ENCODE measurements at places on chromosomes 7 and 10.

DNA sequence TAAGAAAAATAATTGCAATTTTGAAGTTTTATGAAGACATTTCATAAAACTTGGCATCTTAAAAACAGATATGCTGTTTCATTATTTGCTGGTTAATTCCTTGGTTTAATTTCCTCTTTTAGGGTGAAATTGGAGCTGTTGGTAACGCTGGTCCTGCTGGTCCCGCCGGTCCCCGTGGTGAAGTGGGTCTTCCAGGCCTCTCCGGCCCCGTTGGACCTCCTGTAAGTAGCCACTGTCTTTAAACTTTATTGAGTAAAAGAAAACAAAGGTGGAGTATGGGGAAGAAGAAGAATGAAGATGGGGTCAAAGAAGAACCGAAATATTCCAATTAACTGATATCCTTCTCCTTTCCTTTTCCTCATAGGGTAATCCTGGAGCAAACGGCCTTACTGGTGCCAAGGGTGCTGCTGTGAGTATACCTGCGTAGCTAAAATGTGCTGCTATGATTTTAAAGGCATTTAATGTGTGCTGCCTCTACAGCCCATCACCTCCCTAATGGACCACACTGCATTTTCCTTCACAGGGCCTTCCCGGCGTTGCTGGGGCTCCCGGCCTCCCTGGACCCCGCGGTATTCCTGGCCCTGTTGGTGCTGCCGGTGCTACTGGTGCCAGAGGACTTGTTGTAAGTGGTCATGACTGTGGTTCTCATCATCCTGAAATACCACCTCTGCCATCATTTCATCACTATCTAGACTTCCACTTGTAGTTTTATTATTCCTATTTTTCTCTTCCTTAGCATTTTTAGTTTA is 14.7 kb downstream of the COL1A2 start:
- no peak for DNase-seq

GRCh38 chr10:15817409-15818046 is 42.8 kb downstream of the MINDY3 start:
- DNase-seq = no peak

- no peak for DNase-seq
These were observed 21.1 kb upstream of the EZH2 start for GRCh38 chr7:148905093-148905666.

- no peak for DNase-seq
These were observed 1.3 kb downstream of the MBLAC1 start for GRCh38 chr7:100127866-100128636.

DNA sequence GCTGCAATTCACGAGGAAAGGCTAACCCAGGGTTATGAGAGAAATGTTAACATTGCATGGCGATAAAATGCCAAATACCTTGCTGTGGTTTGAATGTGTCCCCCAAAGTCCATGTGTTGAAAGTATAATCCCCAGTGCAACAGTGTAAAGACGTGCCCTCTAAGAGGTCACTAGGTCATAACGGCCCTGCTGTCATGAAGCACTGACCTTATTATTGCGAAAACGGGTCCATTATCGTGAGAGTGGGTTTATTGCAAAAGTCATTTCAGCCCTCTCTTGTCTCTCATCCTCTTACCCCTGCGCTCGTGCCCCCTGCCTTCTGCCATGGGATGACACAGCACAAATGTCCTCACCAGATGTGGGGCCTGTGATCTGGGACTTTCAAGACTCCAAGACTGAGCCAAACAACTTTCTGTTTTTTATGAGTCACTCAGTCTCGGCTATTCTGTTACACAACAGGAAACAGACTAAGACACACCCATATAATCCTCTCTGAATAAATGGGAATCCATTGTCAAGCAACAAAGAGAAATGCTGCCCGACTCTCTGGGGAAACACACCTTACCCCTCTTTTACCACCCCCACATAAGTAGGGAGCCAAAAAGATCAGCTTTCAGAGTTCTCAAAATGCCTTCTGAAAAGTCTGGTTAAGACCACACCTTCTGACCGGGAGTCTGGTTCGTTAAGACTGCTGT is 73.1 kb upstream of the UCN3 start:
- DNase-seq = no peak

DNA sequence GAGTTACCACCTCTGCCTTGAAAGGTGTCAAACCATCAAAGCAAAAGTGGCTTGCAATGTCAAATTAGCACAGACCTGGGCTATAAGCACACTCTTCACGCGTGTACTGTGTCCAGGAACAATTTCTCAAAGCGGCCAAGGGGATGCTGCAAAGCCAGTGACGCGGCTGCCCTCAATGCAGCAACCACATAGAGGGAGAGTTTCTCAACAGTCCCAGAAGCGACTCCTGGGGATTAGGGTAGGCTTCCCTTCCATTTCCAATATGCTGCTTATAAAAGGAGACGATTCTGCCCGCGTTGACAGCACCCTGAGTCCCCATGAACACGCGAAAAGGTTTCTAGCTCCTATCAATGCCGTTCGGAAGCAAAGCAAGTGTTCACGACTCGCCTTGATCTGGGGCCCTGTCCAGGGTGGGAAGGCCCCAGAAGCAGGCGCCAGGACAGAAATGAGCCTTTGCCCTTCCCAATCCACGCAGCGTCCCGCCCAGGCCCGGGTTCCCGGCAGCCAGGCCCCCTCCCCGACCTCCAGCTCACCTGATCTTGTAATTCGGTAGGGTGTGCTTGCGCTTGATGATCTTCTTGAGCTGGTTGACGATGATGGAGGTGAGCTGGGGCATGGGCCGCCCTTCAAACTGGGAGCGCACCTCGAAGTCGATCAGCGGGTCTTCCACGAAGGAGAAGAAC is 1.3 kb downstream of the PDZD8 start:
- peak; percentile 13 for DNase-seq

- DNase-seq = no peak
These were observed 459 bp downstream of the SUGCT start for GRCh38 chr7:40135317-40135610.

- no peak for DNase-seq
These were observed 7.0 kb downstream of the PKD1L1 start for GRCh38 chr7:47941136-47941844.

DNA sequence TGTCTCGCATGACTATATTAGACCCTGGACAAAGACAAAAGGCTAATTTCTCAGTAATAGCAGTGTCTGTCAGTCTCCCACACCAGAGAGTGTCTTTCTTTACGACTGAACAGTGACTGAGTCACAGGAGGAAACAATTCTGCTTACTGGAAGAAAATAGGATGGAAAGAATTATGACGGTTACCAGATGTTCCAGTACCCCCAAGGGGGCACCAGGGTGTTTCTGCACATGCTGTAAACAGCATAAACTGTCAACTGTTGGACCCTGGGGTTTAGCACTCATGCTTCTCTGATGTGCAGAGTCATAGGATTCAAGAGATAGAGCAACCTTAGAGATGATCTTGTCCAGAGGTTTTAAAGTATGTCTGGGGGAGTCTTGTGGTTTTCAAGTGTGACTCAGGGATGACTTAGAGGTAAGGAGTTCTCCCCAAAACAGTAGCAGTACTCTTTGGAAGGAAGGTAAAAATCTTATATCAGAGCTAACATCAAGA is 291.7 kb downstream of the THSD7A start:
- no peak for DNase-seq

DNA sequence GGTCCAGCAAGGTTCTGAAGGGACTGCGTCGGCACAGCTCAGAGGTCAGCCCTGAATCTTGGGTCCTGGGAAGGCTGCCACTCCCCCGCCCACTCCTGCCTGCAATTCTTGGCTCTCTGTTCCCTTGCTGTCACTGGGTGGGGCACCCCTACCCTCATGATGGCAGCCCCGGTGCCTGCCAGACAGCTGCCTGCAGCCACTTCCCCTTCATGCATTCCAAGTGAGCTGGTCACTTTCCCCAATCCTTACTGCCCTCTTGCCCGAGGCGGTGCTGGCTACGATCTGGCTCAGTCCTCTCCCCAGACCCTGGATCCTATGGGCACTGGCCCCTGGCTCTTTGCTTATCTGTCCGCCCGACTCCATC is 14.2 kb downstream of the MYL10 start:
- DNase-seq = no peak

GRCh38 chr10:125262409-125262808 is 102.0 kb upstream of the CTBP2 start:
- no peak for DNase-seq

- DNase-seq = no peak
These were observed 156.1 kb downstream of the MAD1L1 start for GRCh38 chr7:2076649-2077064.

- DNase-seq = peak; percentile 28
These were observed 113.2 kb upstream of the DGKB start for GRCh38 chr7:15015545-15016314.

- no peak for DNase-seq
These were observed 34.2 kb downstream of the DNAJC12 start for GRCh38 chr10:67803588-67804394.

DNA sequence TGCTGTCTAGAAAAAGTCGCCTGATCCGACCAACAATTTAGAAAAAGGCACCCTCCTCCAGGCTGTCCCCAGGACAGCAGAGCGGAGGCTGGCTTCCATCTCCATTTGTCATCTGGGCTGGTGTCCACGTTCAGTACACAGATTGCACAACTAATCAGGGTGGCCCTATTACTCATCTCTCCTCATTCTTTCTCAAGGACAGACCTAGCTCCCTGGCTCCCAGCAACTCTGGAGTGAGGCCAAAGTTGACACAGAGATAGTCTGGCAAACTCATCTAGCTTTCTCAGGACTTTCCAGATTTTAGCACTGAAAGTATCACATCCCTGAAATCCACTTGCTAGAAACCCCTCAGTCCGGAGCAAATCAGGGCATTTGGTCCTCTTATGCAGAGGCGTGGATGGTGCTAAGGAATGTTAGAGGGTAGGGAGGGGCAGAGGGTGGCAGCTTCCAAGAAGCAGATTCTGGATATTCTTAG is 75.1 kb downstream of the DNAH11 start:
- no peak for DNase-seq

- no peak for DNase-seq
These were observed 21.8 kb downstream of the ANK3 start for GRCh38 chr10:60367901-60368300.

DNA sequence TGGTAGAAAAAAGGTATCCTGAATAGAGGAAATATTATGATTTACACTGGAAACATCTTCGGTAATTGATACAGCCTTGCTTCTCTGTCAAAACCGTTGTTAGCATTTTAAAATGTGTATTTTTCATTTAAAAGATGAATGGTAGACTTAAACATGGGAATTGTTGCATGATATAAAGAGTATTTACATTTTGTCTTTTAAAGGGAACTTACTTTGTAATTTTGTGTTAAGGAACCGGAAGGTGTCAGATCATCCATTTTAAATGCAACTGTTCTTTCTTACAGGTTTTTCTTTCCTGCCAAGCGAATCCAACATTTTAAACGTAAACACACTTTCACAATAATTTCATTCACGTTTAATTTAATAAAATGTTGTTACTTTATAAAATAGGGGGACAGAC is 1.8 kb upstream of the IGF2BP3 start:
- no peak for DNase-seq

GRCh38 chr7:151856098-151856497 is 20.8 kb downstream of the PRKAG2 start:
- DNase-seq = no peak

GRCh38 chr7:106121189-106121810 is 9.2 kb upstream of the SYPL1 start:
- no peak for DNase-seq

- DNase-seq = no peak
These were observed 48.4 kb downstream of the UNC5B start for GRCh38 chr10:71260622-71261325.

DNA sequence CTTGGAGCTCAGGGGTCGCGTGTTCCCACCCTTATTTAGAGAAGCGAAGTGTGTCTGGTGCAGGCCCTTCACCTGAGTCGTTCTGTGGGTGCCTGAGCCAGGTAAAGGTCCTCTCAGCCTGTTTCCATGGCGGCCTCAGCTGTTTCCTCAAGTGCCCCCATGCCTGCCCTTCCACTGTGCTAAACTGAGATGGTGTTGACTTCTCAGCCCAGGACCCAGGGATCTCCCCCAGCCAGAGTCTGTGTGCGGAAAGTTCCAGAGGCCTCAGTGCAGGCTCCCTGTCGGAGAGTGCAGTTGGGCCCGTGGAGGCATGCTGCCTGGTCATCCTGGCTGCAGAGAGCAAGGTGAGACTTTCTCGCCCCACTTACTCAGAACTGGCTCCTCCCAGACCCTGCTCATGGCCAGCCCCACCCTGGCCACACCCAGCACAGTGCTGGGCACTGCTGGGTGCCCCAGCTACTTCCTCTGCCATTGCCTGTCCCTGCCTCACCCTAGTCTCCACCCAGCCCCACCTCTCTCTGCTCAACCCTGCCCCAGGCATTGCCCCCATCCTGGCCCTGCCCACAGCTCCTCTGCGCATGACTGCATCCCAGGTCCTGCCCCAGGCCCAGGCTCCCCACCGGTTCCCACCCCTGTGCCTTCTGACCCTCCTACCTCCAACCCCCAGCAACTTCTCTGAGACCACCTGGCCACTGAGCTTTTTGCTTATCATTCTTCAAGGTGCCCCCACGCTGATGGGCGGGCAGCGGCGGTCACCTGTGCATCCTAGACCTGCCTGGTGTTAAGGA is 20.3 kb downstream of the NACAD start:
- DNase-seq = no peak

GRCh38 chr7:148289630-148290029 is 300.9 kb upstream of the C7orf33 start:
- no peak for DNase-seq

Data from KG1 (cell line).